Nucleus accumbens (tissue), 56 donors: ENCODE measurements at places on chromosomes 13 and 19.

- no peak for DNase-seq
Measured at GRCh38 chr13:29572575-29572974, 22.9 kb downstream of the SLC7A1 start.

DNA sequence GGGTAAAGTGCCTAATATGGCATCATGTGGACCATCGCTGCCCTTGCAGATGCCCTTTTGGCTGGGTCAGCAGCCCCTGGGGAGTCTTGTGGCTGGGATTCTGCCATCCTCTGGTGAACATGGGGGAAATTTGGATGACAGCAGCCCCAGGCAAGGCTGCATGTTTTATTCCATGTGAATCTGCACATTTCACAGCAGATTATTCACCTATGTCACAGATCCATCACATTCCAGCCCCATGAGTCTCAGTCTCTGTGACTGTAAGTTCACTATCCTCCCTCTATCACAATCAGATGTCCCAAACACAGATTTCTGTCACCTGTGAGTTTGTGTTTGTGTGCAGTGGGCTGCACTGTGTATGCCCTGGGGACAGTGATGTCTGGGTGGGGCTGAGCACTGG is 36.8 kb upstream of the PSG9 start:
- DNase-seq: no peak

GRCh38 chr13:106696140-106696539 is 128.2 kb upstream of the ARGLU1 start:
- no peak for DNase-seq

DNA sequence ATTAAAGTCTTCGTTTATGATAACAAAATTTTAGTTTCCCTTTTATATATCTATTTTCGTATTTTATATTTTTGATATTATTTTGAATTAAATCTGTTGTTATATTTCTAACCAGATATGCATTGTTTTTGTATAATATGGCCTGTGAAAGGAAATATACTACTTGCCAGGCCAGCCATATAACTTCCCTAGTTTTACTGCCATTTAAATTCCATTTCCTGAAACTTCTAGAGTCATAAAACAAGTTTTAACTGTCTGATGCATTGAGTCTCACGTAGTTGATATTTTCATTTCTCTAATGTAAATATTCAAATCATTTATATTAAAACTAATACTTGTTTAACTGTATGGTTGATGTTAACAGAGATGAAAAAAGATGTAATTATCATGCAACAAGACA is 13.5 kb downstream of the ESD start:
- DNase-seq: no peak

DNA sequence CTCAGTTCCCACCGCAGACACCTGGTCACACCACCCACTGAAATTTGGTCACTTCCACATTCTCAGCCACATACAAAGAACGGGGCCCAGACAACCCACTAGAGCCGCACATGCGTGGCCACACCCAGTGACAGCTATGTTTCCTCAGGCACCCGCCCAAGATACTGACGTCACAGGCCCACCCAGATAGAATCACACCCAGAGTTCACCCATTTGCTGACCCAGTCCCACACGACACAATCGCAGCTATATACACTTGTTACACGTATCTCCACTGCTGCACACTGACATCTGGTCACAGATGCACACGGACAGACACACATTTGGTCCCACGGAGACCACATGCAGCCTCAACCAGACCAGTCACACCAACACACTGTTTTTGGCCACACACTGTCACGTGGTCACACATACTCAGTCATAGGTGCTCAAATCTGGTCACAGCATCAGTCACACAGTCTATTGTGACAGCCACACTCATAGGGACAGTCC is 2.9 kb downstream of the NUMBL start:
- DNase-seq: no peak
